WERI-Rb-1 (cell line): ENCODE measurements at places on chromosomes 11 and 22.

DNA sequence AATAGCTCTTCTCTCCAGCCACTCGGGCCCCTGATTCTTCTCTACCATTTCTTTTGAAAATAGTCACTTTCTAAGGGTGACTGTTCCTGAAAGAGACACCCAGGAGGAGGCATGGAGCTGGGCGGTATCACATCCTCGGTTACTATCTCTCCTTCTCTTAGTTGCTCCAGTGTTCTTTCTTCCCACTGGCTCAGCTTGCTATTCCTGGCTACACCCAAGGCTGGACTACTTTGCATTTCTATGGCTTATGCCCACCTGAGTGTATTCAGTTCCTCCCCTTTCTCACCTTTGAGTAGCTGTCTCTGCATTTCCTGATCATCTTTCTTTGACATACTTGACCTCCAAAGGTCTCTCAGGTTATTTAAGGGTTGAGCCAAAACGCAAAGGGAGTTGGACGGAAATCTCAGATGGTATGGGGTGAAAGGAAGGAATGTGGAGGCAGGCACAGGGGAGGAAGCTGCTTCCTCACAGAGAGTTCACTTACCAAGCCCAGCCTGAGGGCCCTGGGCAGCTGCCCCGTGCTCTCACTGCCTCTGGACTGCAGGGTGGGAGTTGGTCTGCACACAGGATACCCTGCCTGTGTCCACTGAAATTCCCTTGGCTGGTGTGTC, 155.7 kb downstream of the SNX19 start:
- DNase-seq, result no peak

- no peak for DNase-seq
Observed at GRCh38 chr11:114008331-114008730, 33.4 kb downstream of the HTR3A start.

DNA sequence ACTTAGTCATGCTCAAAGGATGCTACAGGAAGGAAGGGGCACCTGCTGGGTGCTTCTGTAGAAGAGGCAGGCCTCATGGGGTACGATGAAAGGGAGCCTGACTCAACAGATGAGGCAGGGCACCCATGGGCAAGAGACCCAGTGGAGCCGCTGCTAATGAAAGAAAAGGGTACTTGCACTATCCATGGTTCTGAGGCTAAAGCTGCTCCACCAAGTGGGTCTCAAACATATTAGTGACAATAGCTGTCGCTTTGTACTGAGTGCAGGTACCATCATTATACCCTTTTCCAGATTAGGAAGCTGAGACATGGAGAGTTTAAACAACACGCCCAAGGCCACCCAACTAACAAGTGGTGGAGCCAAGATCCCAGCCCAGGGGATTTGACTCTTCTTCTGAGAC, 127.5 kb upstream of the SERPIND1 start:
- DNase-seq, result no peak

DNA sequence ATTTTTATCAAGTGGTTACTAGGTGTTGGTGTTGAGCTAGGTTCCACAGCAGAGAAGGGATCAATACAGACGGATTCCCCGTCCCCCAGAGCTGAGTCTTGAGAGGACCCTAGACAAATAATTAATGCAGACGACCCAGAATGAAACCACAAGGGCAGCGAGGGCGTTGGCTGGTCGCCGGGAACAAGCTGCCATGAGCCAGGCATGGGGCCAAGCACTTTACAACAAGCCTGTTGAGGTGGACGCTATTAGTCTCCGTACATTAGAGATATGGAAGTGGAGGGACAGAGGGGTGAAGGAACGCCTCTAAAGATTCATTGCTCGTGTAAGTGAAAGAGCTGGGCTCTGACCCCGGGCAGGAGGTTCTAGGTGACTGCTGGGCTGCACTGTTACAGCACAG, 77.1 kb upstream of the EIF3D start:
- DNase-seq, result no peak
